Stimulated activated CD4-positive, alpha-beta T cell treated with anti-CD3 and anti-CD28 coated beads, TNF-alpha, amount 100 ng/mL, for 24 hours (primary cell): ENCODE measurements at places on chromosomes 1 and 21.

- no peak for DNase-seq
These were observed 397.8 kb upstream of the VAMP3 start for GRCh38 chr1:7373251-7373650.

GRCh38 chr1:155035936-155036335 lies 2.3 kb downstream of the DCST1 start:
- no peak for DNase-seq

- no peak for DNase-seq
These were observed 149.7 kb downstream of the PEX14 start for GRCh38 chr1:10624256-10625050.

- no peak for DNase-seq
These were observed 546 bp downstream of the DONSON start for GRCh38 chr21:33587792-33588484.

DNA sequence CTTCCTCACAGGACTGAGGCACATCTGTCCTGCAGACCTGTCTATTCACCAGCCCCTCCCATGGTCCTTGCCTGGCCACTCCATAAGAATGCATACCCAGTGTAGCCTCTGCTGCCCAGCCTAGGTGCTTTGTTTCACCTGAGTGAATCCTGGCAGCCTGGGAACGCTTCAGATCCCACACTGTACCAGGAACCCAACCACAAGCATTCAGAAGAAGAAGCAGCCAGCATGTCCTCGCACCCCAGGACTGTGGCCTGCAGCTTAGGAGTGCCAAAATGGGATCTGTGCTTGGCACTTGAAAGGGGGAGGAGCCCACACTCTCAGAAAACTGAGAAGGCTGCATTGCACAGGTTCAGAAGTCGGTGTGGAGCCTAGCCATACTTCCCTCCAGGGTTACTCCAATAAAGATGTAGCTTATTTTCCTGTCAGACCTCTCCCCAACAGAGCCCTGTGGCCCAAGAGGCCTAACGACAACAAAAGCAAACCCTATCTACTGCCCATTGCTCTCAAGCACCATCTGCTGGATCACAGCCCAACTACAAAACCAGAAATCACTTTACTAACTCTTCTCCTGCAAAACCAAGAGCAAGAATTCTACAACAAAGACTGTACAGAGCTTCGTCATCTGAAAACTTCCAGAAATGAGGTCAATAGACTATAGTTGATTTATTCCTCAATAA lies 923.1 kb upstream of the NEGR1 start:
- no peak for DNase-seq

DNA sequence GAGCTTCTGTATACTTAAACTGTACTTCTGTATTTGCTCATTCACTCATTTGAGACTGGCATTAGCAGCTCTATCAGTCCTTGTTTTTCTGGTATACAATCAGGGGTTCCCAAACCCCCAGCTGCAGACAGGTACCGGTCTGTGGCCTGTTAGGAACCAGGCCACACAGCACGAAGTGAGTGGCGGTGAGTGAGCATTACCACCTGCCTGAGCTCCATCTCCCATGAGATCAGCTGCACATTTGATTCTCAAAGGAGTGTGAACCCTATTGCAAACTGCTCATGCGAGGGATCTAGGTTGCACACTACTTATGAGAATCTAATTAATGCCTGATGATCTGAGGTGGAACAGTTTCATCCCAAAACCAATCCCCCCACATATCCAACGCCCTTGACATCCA lies 18.2 kb upstream of the NUF2 start:
- no peak for DNase-seq

- peak; percentile 50 for DNase-seq
These were observed 23.1 kb upstream of the PTAFR start for GRCh38 chr1:28199328-28200233.

DNA sequence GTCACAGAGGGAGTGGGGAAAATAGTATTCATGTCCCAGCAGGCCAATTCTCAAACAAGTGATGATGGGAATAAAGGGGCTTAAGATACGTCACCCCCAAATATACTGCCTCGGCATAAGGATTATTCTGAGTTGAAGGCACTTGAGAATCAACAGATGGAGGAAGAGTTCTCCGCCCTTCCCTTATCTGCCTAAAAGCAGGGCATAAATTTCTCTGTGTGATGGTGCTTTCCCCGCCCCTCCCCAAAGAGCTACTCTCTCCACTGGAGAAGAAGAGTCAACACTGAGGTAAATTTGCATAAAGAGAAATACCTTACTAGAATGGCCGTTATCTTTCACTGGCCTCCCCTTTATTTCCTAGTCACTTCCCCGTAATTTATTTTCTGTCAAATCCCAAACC lies 18.7 kb downstream of the BECN2 start:
- no peak for DNase-seq

DNA sequence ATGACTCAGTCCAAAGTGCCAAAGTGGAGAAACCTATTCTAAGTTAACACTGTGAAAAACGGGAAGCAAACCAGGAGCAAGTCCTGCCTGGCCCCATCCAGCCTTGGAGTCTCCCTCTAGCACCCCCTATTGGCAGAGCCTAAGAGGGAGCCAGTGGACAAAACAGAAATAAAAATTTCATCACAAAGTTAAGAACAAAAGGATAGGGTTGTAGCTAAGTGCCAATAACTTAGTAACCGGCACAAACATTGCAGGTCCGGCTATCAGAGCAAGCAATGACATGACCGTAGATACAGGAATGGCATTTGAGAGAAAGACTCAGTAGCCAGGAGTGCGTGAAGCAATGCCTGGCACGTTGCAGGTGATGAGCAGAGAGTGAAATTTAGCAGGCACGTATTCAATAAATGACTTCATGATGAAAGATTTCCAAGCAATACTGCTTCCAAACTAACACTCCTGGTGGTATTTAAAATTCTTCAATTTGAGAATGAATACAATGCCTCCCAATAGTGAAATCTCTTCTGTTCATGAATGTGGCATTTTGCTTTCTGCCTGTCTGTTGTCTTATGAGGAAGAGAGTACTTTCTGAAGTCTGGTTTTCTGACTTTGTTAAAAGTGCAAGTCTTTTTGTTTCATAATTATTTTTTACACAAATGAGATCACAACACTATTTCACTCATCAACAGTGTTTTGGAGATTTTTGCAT lies 391.0 kb downstream of the OMA1 start:
- DNase-seq = no peak

- DNase-seq = no peak
These were observed 95.8 kb downstream of the ARHGEF10L start for GRCh38 chr1:17635276-17635675.

DNA sequence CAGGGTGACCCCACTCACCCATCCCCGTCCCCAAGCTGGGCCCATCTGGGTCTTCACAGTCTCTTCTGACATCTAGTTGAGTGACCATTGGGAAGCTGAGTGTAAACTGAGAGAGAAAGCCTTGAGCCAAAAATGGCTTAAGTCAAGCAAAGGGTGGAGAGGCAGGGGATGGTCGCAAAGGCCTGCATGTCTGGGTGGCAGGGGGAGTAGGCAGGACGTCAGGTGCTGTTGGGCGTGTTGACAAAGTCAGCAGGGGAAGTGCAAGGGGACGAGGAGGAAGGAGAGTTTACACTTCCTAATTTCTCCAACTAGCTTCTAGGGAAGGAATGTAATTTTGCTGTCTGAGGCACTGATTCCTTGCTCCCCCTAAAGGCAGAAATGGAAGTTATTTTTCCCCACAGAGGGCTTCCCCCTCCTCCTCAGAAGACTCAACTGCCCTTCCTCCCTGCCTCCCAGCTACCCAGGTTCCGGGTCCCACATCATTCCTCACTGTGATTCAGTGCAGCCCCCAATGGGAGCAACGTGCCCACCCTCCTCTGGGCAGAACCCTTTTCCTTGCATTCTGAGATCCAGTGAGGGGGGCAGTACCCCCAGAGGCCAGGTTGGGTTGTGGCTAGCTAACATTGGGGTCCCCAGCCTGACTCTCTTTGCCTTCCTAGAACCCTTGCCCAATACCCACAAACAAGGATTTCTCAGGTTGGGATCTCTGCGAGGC lies 1.2 kb upstream of the ADORA1 start:
- no peak for DNase-seq

DNA sequence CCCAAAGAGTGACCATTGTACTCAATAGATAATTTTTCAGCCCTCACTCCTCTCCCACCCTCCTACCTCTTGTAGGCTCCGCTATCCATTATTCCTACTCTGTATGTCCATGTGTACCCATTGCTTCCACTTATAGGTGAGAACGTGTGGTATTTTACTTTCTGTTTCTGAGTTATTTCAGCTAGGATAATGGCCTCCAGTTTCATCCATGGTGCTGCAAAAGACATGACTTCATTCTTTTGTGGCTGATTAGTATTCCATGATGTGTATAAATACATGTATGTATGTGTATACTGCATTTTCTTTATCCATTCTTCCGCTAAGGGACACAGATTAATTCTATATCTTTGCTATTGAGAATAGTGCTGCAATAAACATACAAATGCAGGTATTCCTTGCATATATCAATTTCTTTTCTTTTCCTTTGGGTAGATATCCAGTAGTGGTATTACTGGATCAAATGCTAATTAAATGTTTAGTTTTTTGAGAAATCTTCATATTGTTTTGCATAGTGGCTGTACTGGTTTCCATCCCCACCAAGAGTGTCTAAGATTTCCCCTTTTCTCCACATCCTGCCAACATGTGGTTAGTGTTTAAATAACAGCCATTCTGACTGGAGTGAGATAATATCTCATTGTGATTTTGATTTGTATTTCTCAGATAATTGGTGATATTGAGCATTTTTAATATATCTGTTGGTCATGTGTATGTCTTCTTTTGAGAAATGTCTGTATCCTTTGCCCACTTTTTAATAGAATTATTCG lies 4.9 kb downstream of the LY9 start:
- no peak for DNase-seq

DNA sequence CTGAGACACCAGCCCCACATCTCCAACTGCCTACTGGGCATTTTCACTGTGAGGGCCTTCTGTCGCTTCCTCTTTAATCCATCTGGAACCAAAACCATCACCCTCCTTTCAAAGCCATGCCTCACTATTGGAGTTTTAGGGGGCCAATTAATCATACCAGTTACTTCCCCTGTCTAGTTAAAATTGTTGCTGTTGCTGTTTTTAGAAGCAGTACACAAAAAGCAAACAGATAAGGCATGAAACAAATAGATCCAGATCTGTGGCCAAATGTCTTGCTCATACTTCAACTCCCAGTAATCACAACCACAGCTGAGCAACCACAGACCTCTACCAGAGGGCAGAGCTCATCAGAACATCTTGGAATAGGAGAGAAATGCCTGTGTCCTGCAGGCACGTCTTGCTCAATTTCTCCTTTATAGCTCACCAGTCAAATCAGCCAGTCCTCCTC lies 133.8 kb upstream of the C1orf105 start:
- no peak for DNase-seq

GRCh38 chr21:26379561-26379960 lies 193.5 kb downstream of the CYYR1 start:
- DNase-seq = no peak

- no peak for DNase-seq
These were observed 4.1 kb upstream of the FAM110D start for GRCh38 chr1:26154750-26155149.

DNA sequence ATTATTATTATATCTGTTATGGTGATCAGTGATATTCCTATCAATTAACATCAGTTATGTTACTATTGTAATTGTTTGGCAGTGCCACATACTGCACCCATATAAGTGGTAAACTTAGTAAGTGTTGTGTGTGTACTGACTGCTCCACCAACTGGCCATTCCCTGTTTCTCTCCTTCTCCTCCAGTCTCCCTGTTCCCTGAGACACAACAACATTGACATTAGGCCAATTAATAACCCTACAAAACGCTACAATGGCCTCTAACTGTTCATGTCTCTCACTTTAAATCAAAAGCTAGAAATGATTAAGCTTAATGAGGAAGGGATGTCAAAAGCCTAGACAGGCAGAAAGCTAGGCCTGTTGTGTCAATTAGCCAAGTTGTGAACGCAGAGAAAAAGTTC lies 6.6 kb upstream of the THRAP3 start:
- DNase-seq = no peak

- DNase-seq = no peak
These were observed 14.2 kb downstream of the C8A start for GRCh38 chr1:56868761-56869160.

GRCh38 chr1:181151378-181152326 lies 63.2 kb downstream of the IER5 start:
- no peak for DNase-seq

DNA sequence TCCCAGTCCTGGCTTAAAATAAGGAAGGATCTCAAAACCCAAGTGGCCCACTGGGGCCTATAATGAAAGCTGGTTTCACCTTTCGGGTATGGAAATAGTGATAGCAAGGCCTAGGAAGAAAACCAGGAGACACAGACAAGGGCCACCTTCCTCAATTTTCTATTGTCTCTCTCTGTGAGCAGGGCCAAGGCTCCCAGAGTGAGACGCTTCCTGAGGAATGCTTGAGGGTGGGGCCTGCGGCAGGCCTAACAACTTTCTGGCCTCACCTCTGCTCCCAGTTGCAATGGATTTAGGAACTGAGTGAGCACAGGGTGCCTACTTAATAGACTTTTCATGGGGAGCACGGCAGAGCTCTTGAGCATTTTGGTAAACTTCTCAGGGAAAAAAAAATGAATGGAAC lies 300.9 kb downstream of the ASTN1 start:
- DNase-seq = no peak

GRCh38 chr1:100448366-100448765 lies 89.6 kb upstream of the GPR88 start:
- no peak for DNase-seq

DNA sequence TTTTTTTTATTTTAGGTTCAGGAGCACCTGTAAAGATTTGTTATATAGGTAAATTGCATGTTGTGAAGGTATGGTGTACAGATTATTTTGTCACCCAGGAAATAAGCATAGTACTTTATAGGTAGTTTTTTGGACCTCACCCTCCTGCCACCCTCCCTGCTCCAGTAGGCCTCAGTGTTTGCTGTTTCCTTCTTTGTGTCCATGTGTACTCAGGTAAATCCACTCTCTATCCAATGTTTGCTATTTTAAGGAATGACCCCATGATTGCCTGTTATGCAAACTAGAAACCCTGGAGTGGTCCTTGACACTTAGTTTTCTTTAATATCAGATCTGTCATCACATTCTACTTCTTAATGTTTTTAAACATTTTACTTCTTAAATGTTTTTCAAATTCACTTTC lies 33.9 kb downstream of the LHX9 start:
- DNase-seq = no peak

- peak; percentile 84 for DNase-seq
These were observed at the start of gene UBXN11 for GRCh38 chr1:26306290-26307229. Gene UBXN11, minus strand, starts transcription at chr1:26306636. Its CDS starts 3,753 bp downstream, at chr1:26302883.

- no peak for DNase-seq
These were observed 513.8 kb downstream of the PTPRC start for GRCh38 chr1:199152676-199153075.

- DNase-seq = no peak
These were observed 36.0 kb downstream of the WNT2B start for GRCh38 chr1:112544751-112545150.

DNA sequence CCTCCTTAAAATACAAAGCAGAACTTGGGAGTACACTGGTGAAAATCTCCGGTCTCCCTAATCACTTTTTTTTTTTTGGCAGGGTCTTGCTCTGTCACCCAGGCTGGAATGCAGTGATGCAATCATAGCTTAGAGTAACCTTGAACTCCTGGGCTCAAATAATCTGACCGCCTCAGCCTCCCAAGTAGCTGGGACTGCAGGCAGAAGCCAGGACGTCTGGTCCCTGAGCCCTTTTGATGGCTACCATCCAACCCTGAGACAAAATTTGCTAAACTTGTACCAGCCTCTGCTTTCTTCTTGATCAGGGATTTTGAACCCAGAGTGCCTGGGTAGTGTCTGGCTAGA lies 4.1 kb downstream of the L1TD1 start:
- DNase-seq = no peak

GRCh38 chr1:74767490-74767889 lies 34.5 kb downstream of the TYW3 start:
- no peak for DNase-seq
